ENCODE measurements at places on chromosomes 16 and 17.

- no peak for DNase-seq
Observed at GRCh38 chr16:31145398-31145990, 4.4 kb downstream of the PRSS36 start.

GRCh38 chr16:67173808-67174705 is 3.7 kb downstream of the NOL3 start:
- DNase-seq = no peak

GRCh38 chr17:7440113-7440833 is 961 bp downstream of the FGF11 start:
- no peak for DNase-seq

GRCh38 chr16:2535625-2536013 is 2.2 kb upstream of the PDPK1 start:
- DNase-seq = no peak

GRCh38 chr17:2030779-2031163 is 818 bp downstream of the DPH1 start:
- DNase-seq = no peak

DNA sequence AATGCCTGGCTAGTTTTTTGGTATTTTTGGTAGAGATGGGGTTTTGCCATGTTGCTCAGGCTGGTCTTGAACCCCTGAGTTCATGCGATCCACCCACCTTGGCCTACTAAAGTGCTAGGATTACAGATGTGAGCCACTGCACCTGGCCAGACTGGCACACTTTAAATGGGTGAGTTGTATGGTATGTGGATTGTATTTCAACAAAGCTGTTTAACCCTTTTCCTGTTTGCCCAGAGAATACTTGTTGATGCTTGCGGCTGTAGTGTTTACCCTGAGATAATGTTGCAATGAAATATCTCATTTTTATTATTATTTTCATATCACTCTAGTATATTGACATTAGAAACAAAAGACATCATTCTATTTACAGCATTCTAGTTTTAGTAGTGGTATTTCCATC is 17.1 kb upstream of the TMEM94 start:
- no peak for DNase-seq

GRCh38 chr16:78098595-78099270 is 721 bp upstream of the WWOX start:
- DNase-seq = no peak

- no peak for DNase-seq
Observed at GRCh38 chr17:59287452-59287851, 44.0 kb upstream of the YPEL2 start.

GRCh38 chr16:71927787-71928186 is 32.5 kb downstream of the IST1 start:
- DNase-seq = no peak

- no peak for DNase-seq
Observed at GRCh38 chr16:67969254-67970039, 1.0 kb upstream of the SLC12A4 start.

- no peak for DNase-seq
Observed at GRCh38 chr16:71464231-71464630, 2.2 kb upstream of the ZNF23 start.

- peak; percentile 52 for DNase-seq
Observed at GRCh38 chr17:27760069-27760885, 40.1 kb downstream of the NOS2 start.

- DNase-seq = no peak
Observed at GRCh38 chr17:15659236-15659635, 24.9 kb downstream of the TRIM16 start.

DNA sequence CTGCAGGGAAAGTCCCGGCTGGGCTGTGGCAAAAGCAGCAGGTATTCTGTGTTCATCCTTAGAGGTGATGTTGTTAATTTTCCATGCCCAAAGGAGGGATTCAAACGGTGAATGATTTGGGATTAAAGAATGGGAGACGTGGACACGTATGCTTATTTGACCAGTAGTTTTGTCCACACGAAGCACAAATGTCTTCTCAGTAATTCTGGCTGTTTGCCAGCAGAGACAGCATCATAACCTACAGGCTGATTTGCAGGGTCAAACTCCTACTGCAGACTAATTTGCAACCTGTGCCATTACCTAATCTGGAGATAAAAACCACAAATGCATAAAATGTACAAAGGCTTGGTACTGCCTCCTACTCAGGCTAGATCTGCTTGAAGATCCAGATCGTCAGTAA is 14.1 kb downstream of the MTHFSD start:
- DNase-seq = no peak

GRCh38 chr17:382644-383533 is 30.3 kb upstream of the RPH3AL start:
- no peak for DNase-seq

DNA sequence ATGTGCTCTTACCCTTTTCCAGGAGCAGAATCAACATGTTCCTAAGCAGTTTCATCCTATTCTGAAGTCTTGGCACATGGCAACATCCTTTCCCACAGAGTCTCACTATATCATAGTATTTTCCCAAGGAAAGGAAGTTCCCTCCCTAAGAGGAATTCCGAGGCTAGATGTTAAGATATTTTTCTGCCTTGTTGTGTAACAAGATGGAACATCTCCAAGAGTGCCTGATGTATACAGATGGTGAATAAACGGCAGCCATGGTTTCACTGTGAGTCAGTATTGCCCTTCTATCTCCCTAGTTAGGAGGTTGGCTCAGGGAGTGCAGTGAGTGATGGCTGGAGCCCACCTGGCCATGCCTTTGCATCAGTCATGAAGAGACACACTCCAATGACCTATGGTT is 48.2 kb downstream of the SPACA3 start:
- DNase-seq = no peak

GRCh38 chr17:19313746-19314651 is 48.5 kb downstream of the B9D1 start:
- DNase-seq = no peak

DNA sequence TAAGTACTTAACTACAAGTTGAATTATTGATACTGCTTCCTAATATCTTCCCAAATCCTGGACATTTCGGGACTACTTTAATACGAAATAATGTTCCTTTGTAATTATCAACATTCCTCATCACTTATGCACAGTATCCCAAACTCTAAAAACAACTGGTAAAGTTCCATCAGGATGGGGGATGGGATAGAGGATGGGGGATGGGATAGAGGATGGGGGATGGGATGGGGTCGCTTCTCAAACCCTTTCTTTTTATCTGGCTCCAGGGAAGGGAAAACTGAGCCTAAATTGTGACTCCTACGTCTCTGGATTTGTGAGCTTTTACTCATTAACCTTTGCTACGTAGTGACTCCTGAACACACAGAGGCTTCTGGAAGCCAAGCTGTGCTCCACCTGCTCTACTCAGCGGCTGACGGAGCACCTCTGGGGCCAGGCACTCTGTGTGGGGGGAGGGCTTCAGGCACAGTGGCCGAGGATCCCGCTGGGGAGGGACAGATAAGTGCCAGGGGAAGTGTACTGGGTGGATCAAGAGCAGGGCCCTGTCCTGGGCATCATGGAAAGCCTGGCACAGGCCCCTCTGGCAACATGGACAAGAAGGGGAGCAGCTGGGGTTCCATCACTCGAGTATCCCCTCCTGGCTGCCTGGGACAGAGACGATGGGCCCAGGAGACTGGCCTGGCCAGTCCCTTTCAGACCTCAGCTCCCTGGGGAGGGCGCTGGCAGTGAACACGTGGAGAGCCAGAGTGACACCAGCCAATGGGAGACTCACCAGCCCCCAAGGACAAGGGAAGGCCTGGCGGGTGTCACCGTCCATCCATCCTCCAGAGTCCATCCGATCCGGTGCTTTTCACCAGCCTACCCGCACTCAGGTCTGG is 56.2 kb downstream of the PGS1 start:
- no peak for DNase-seq

DNA sequence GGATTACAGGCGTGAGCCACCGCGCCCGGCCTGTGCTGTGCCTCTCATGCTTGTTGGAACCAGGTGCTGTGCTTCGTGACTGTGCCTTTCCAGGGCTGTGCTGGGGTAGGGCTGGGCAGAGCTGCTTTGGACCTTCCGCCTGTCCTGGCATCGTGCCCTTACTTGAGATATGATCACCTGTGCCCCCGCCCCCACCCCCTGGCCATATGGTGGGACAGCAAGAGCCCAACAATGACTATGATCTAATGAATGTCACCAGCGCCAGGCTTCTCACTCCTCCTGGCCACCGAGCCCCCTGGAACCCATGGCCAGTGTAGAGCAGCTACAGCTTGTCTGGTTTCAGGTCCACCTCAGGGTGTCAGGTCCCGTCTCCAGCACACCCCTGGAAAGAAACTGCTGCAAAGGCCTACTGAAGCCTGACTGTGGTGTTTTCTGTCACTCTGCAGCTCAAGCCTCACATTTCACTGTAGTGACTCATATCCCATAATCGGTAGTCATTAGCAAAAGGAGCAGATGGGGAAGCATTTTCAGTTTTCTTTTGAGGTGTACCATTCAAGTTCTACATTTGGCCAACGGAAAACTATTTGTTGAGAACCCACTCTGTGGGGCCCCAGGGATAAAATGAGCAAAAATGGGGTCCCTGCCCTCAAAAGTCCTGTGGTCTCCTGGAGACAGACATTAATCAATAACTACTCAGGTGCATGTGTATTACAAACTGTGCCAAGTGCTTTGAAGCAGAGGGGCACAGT is 22.1 kb downstream of the FCSK start:
- DNase-seq = no peak

- no peak for DNase-seq
Observed at GRCh38 chr17:12619459-12620199, 46.1 kb upstream of the MYOCD start.

GRCh38 chr17:62670202-62670821 is 42.8 kb downstream of the MRC2 start:
- no peak for DNase-seq

DNA sequence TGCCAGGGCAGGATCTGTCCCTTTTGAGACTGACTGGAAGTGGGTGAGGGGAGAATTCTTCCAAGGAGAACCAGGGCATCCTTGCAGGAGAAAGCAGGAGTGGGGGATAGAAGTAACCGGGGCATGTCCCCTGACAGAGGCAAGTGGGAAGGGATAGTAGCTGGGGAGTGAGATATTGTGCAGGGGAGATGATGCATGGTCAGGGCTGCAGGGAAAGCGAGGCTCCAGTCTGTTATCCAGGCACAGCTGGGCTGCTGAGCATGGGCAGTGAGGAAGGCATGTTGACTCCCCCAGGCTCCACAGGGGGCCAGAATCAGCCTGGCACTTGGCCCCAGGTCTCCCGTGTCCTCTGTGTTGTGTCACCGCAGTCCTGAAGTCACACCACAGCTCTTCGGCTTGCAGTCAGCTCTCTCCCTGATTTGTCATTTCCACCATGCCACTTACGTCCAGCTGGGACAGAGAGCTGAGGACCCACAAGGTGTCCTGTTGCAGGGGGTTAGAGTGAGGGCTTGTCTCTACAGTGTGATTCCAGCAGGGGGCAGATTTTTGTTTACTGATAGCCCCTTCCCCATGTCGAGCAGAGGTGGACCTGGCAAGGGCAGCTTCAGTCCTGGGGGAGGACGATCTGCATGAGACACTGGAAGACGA is 40.9 kb downstream of the B9D1 start:
- DNase-seq = no peak

- DNase-seq = no peak
Observed at GRCh38 chr16:64969221-64969620, 152.6 kb downstream of the CDH11 start.

- DNase-seq = peak; percentile 80
Observed at GRCh38 chr16:29148867-29149272, 164.0 kb downstream of the LAT start.

DNA sequence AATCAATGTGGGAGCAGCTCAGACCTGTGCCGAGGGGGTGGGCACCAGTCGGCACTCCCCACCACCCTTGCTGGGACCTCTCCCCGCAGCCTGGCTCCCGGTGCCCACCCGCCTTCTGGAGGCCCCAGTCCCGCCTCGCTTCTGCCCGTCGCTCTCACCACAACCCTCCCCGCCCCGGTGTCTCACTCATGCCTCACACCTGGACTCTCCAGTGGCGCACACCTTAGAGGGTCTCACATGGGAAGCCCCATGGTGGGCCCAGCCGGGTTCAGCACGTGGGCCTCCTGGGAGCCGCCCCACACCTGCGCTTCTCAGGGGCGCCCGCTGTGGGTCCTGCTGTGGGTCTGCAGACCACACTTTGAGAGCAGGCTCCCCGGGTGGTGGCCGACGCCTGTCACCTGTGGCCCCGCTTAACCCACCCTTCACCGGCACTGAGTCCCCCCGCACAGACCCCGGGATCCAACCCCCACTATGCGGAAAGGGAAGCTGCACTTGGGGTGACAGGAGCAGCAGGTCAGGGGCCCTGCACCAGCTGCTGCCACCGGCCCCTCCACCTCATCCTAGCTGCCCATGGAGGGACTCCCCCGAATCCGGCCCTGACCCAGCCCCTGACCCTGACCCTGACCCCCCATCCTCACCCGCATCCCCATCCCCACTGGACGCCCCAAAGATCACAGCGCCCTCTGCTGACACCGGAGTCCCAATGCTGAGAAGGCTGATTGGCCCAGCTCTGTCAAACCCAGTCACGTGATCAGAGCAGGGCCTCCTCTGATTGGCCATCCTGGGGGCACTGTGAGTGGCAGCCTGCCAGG is 27.4 kb upstream of the SLC38A10 start:
- DNase-seq = no peak

DNA sequence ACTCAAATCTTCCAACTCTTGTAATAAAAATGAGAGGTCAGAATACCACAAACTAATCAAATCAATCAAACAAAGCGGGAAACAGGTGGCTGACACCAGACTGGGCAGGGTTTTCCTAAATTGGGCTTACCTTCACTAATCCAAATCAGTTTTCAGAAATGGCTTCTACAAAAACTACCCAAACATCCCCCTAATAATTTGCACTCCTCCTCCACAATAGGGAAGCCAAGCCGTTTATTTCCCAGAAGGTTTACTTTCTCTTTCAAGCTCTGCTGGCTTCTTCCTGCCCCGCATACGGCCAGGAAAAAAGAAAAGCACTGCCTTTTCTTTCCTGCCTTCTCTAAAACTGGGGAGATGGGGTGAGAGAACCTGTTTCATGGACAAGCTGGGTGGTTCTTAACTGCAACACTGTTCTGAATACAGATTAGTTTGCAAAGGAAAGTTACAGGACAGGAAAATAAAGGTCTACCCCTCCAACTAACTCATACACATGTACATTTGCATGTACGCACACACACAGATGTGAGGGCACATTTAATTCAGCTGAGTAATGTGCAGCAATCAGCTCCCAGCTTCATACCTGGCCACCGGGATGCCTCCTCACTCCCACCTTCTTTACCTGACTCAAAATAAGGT is 9.2 kb downstream of the STAT3 start:
- DNase-seq = no peak
